ENCODE measurements at places on chromosomes 3 and 15.

DNA sequence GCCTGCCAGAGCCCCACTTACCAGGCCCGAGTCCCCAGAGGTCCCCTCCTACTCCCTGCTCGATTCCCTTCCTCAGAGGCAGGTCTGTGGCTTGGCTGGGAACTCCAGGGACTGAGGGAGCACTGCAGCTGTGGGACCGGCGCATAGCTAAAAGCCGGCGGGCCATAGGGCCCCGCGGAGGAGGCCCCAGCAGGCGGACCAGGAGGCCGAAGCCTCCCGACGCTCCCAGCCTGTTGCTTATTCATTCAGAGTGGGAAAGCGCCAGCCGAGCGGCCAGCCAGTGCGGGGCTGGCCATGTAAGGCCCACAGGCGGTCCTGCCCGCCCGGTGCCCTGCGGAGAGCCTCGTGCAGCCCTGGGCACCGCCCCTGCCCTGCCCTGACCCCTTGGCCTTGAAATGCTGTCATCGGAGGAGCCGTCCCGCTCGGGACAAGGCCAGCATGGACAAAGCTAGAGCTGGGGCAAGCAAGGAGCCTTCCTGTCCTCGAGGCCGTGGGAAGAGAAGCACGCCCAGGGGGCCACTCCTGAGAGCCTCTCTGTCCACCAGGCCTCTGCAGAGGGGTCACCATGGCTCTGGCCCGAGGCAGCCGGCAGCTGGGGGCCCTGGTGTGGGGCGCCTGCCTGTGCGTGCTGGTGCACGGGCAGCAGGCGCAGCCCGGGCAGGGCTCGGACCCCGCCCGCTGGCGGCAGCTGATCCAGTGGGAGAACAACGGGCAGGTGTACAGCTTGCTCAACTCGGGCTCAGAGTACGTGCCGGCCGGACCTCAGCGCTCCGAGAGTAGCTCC is at the start of gene LOXL1:
LOXL1 (plus strand) TSS at position 244 of the 784 bp plus-strand sequence; CDS start at position 566, 322 bp downstream.
- no peak for DNase-seq

- DNase-seq, result no peak
Observed at GRCh38 chr3:112808136-112808535, 38.5 kb downstream of the CD200R1L start.

GRCh38 chr3:24615177-24615576 is 120.5 kb upstream of the THRB start:
- no peak for DNase-seq

GRCh38 chr3:177615015-177615414 is 417.7 kb upstream of the TBL1XR1 start:
- DNase-seq, result no peak

- no peak for DNase-seq
Observed at GRCh38 chr3:170811515-170811914, 58.5 kb downstream of the RPL22L1 start.

GRCh38 chr3:183272791-183273190 is 19.7 kb downstream of the B3GNT5 start:
- no peak for DNase-seq

GRCh38 chr3:125062904-125063618 is 7.3 kb upstream of the HEG1 start:
- no peak for DNase-seq

GRCh38 chr3:40843851-40844548 is 319.2 kb downstream of the ZNF621 start:
- no peak for DNase-seq

GRCh38 chr15:30985081-30985531 is 6.3 kb downstream of the MTMR10 start:
- DNase-seq, result no peak

DNA sequence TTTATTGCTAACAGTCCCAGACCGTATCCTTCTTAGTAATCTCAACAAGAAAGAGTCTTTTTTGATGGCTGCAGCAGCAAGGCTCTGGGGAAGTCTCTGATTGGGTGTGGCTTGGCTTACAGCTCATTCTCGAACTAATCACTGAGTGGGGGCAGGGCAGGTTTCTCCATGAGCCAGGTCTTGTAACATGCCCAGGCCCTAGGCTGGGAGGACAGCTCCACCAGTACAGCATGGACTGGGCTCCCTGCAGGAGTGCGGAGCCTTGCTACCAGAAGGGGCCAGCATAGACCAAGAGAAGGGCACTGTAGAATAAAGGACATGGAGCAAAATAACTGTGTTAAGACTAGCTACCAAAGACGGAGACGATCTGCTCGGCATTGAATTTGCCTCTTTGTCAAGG is 7.2 kb downstream of the CD276 start:
- DNase-seq, result peak; percentile 73

- DNase-seq, result no peak
Observed at GRCh38 chr3:185734725-185735096, 90.1 kb downstream of the IGF2BP2 start.

- DNase-seq, result no peak
Observed at GRCh38 chr3:112508860-112509259, 9.6 kb upstream of the BTLA start.

GRCh38 chr3:108662142-108662738 is 72.7 kb downstream of the DZIP3 start:
- no peak for DNase-seq

DNA sequence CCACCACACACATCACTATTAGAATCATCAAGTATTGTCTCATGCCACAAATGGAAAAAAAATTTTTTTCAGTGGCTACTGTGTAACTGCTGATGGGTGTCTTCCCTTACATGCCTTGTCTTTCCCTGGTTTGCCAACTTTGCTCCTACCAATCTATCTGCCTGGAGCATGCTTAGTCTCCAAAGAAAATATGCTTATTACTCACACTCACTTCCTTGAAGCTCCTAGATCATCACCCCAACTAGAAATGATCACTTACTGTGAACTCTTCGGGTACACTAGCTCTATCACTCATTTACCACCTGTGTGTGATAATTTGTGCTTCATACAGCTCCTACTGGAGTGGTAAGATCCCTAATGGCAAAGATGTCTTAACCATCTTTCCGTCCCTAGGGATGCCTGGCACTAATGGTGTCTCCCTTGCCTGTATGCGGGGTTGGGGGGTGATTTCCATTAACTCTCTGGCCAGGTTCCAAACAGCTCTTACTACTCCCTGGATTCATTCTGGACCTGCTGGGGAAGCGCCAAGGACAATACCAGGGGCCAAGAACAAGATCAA is 799 bp downstream of the VPS33B start:
- DNase-seq, result no peak

- peak; percentile 98 for DNase-seq
Observed at GRCh38 chr15:68795298-68795848, 25.3 kb downstream of the ANP32A start.

- DNase-seq, result no peak
Observed at GRCh38 chr3:182105875-182106274, 394.1 kb downstream of the SOX2 start.

GRCh38 chr15:82058517-82059204 is 12.8 kb upstream of the MEX3B start:
- DNase-seq, result no peak

DNA sequence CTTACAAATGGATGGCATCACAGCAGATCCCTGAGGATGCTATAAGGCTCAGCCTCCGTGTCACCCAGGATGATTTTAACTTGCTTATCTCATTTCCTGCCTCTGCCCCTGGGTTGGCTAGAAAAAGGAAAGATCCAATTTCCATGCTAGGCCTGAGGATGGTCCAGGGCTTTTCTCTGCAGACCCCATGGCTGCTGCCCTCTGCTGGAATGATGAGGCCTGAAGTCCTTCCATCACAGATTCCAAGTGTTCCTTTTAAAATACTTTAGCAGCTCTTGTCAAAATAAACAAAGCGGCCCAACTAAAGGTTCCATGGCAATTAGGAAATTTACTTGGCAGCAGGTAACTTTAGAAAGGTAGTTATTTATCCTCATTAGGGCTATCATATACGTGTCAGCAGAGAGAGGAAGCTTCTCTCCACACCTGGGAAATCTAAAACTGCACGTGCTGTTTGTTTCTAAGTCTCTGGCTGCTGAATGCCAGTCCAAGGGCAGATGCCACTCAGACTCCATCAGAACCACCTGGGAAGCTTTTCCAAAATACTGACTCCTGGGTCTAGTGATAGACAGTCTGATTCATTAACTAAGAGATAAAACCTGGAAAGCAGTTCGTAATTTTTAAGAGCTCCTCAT is 401.9 kb upstream of the IL12A start:
- DNase-seq, result peak; percentile 41

All from head of caudate nucleus (tissue), 42 donors.